Dermis blood vessel endothelial cell (primary cell): ENCODE measurements at places on chromosomes 2 and 18. TPM values are rescaled to one million over a fixed set of nuclear protein-coding genes. Genes with fewer than 3 reads are reported as not detected.

Gene CD8A
- 0.05 TPM in 1 of 2 replicates, not detected in the other for total RNA-seq

Gene LDLRAD4
- 15.9 and 20.1 TPM in 2 replicates for total RNA-seq

Gene GRB14
- 0.51 and 2.3 TPM in 2 replicates for total RNA-seq

Gene SIX3
- not detected in 2 replicates for total RNA-seq

Gene SERPINB2
- not detected in 2 replicates for total RNA-seq

Gene SH3YL1
- total RNA-seq: 17.9 and 28.6 TPM in 2 replicates
